Nucleus accumbens (tissue), 56 donors: ENCODE measurements at places on chromosomes 3 and 15.

DNA sequence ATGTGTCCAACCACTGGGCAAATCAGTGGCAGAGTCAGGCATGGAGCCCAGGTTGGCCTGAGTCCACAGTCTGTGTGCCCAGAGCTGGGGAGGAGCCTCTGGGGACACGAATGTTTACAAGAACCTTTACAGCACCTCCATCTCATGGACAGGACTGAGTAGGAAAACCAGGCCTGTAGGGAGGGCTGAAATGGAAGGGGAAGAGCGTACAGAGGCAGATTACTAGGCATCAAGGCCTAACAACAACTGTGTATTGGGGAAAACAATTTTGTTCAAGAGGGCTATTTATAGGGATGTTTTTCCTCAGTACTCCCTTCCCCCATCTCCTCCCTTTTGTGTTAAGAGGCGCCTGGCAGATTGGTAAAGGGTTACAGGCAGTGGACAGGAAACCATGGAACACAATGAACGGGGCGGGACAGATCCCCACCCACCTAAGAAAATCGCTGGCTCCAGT is 15.1 kb upstream of the ARHGAP31 start:
- DNase-seq: no peak

GRCh38 chr15:92803852-92804609 is 96.1 kb upstream of the CHD2 start:
- DNase-seq: peak; percentile 44

DNA sequence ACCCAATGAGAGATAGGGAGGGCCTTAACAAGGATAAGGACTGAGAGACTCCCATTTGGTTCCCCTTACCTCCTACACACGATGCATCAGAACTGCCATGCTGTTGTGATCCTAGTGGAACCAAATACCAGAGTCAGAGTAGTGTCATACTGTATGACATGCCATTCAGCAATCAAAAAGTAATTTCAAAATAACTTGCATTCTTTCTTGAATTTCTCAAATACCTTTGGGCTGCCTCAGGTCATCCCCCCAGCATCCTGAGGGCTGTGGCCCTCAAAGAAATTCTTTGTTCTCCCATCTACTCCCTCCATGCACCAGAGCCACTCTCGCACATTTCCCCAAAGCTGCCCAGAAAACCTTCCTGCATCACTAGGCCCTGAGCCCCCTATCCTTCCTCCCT is 68.9 kb upstream of the PPP2R3A start:
- no peak for DNase-seq

GRCh38 chr3:194797555-194798250 is 112.0 kb downstream of the FAM43A start:
- no peak for DNase-seq

DNA sequence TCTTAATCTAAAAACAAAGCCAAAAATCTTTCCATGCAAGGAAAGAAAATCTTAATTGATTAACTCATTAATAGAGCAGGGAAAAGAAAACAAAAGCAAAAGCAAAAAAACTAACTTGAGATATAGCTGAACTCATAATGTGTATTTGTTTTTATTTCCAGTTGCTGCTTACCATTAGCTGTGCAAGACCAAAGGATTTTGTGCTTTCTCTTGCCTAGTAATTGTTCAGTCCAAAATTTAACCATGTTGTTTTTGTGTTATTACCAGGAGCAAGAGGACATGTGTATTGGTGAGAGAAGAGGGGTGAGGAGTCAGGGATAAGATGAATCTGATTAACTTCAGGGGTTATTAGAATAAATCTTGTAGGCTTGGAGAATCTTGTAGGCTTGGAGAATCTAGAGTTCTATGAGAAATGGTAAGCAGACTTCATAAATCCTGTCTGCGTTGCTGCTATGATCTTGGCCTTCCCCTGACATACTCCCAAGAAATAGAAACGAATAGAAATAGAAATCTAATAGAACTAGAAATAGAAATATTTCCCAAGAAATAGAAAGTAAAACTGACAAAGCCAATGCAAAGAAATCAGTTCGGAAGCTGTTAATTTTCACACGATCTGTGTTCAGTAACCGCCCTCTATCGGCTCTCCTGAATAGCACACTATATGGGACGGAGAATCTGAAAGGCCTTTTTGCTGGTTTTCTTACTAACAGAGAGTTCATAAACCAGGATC is 72.6 kb upstream of the TNFSF10 start:
- DNase-seq: no peak

- DNase-seq: peak; percentile 32
These were observed at the start of gene SFMBT1 for GRCh38 chr3:53045518-53046170. Gene SFMBT1 (minus strand): TSS chr3:53046073. CDS start chr3:52969128, 76,945 bp downstream.

DNA sequence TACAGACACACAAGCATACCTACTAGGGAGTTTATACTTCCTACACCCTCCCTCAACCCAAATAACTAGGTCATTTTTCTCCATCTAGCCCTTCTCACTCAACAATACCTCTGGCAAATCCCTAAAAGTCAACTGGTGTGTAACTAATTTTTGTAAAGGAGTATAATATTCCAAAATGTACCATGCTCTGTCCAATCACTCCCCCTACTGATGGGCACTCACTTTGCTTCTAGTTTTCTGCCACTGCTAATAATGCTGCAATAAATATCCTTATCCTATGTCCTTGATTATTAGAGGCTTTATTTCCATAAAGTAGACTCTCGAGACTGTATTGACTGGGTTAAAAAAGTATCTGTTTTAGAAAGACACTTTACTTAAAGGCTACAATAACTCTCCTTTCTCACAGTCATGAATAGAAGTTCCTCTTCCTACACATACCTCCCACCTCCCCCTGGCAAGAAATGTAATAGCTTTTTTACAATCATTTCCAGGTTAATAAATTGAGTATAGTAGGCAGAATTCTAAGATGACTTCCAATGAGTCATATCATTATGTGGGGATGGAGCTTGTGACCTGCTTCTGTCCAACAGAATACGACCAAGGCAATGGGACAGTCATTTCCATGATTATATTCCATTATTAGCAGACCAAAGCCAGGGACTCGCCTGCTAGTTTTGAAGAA is 30.0 kb downstream of the SHQ1 start:
- DNase-seq: no peak

- DNase-seq: no peak
These were observed 82.4 kb downstream of the RTP4 start for GRCh38 chr3:187450431-187451190.

DNA sequence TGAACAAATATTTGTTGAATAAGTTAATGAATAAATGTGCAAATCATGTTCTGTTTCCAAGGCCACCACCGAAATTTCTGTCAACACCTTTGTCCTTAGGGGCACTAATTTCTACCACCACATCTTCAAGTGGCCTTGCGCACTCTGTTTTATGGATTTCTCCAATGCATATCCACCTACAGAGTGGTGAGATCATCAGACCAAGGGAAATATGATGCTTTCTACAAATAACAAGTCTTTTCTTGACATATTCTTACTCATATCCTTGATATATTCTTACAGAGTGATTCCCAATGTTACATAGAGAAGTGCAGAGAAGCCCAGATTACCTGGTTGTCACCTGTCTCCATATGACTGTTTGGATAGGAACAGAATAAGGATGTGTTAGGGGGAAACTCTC is 36.1 kb upstream of the TMCO5A start:
- DNase-seq: no peak

DNA sequence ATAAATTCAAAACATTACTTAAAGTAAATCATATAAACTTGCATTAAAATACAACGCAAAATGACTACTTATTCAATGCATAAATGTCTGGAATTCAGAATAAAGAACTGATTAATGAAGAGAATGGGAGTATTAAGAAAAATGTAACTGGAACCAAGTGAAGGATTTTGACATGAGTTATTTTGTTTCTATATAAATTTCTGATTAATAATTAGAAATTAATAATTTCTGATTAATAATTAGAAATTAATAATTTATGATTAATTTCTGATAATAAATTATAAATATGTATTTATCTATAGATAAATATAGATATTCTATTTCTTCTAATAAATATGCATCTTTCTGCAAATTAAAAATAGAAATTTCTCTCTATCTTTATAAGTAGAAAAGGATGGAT is 160.0 kb upstream of the STRIT1 start:
- no peak for DNase-seq

GRCh38 chr3:164806188-164806587 is 272.1 kb downstream of the SI start:
- peak; percentile 1 for DNase-seq

DNA sequence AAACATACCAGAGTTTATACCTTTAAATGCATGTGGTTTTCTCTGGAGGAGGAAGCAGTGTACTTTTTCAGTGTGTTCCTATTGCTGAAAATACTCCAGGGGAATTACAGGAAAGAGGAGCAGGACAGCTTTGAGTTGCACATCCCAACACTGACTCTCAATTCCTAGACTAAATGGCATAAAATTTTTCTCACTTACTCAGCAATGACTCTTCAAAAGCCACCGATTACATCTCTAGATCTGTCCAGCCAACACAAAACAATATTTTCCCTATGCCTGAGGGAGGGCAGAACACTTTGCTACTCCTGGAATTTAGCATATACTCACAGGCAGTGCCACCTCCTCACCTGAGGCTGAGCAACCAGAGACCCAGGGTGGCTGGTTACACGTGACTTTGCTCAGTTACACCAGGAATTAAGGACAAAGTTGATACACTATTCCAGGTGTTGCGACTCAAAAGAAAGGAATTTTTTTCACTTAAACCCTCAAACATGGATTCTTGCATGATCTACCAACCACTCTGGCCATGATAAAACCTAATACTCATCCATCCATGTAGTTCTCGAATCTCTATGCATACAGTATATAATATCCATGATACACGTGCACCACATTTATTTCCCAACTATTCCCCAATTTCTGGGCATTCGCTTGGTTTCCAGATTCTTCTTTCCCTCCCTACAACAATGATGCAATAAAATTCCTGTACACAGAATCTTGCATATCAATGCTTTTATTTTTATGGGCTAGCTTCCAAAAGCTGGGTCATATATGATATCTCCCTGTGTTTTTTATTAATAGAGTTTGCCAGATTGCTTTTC is 194.6 kb downstream of the THRB start:
- no peak for DNase-seq

DNA sequence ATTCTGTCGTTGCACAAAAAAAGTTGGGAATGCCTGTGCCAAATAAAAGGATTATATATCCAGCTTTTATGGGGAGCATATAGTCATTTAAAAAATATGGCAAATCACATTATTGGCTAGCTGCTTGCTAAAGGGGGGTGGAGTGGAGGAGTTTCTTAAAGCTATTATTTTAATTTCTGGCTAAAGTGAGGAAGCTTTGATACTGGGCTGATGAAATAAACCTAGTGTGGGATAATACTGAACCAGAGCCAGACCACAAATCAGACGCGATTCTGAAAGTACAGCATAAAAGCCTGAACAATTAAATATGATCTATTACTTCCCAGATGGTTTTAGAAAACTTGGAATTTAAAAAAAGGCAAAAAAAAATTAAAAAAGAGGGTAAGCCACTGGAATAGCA is 14.4 kb downstream of the POLR2M start:
- no peak for DNase-seq

DNA sequence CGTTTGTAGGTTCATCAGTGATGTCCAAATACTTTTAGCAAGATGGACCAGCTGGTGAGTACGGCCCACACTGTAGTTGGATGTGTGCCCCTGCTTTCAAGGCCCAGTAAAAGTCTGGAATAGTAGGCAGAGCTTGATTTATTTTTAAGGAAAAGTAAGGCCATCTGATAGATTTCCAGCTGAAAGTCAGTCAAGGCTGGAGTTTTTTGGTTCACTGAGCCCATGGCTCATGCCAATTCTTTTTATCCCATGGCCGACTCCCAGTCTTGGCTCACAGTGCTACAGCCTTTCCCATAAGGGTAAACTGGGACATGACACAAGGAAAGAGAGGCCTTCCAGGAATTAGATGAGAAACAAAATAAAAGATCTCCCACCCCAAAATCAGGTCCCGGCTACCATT is 13.5 kb downstream of the CCDC80 start:
- no peak for DNase-seq

- no peak for DNase-seq
These were observed 979.6 kb upstream of the NR2F2 start for GRCh38 chr15:95350908-95351307.

DNA sequence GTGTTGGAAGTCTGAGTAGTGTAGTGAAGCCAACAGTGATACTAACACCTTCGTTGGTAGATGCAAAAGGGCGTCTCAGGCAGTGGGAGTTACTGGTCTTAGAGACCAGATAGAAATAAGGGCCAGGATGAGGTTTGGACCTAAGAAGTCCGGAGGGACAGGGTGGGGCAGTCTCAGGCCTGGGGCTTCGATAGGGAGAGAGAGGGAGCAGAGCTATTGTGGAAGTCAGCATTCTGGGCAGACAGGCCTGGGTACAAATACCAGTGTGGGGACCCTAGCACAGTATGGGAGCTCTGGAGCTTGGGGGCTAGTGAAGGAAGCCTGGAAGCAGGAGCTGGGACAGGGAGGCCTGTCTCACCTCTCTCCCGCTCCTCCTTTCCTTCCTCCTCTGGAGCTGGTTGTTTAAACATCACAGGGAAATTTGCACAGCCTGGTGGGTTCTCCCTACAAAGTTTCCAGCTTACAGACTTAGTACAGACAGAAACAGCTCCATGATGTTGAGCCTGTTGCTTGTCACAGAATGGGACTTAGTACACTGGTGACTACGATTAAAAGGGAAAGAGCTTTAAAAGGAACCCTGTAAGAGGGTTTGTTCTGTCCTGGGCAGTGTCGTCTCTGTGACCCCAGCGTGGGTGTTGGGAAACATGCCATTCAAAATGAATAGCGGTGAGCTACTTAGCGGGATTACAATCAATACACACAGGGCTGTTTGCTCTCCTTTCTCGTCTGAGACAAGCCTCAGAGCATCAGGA is 76.4 kb upstream of the TNFAIP8L3 start:
- DNase-seq: no peak

- DNase-seq: no peak
These were observed 23.5 kb downstream of the LSM3 start for GRCh38 chr3:14201940-14202684.

DNA sequence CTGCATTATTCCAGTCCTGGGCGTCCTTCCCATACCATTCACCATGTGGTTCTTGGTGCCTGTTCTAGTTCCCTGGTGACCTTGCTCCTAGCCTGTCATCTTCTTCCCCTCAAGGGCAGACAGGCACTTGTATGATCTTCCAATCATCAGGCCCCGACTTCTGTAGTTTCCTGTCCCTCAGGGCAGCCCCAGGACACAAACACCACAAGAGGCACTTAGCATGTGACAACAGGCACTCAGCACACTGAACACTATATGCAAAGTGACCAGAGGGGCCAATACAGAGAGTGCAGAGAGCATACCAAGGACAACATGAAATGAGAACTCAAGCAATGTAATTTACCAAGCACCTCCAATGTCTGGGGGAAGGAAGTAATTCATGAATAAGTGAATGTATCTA is 17.9 kb downstream of the TMEM40 start:
- no peak for DNase-seq

DNA sequence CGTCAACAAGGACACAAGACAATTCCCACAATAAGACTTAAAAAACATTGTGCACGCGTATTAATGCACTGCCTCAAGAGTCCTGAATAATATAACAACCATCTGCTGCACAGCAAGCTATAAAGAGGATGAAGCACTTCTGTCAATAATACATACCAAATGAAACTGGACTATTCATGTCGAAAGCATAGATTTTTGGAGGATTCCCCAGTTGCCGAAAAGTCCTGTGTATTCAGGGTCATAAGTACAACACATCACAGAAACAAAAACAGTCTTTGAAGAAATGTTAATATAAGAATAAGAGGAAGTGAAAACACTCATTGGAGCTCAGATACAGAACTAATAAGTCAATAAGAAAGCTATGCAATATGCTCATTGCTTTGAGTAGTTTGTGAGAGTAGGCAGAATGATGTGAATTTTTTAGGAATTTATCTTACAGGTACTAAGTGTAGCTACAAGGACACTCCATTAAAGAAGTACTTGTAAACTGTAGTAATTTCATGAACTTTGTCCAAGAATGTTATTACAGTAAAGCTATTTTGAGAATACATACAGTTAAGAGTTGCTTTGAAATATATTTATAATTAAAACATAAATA is 31.6 kb downstream of the CBLB start:
- DNase-seq: no peak
